Neural progenitor cell (in vitro differentiated cells): ENCODE measurements at places on chromosomes 11 and 22. TPM values are rescaled to one million over a fixed set of nuclear protein-coding genes. Genes with fewer than 3 reads are reported as not detected.

DNA sequence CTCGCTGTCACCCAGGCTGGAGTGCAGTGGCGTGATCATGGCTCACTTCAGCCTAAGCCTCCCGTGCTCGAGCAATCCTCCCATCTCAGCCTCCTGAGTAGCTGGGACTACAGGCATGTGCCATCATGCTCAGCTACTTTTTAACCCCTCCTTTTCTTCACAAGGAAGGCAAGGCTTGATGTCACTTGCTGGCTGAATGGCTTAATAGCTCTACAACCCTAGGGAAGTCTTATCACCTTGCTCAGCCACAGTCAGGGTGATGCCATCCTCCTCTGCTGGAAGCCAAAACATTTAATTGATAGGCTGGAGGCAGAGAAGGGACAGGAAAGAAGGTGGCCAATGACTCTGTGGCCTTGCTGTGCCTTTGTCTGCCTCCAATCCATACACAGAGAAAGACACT, 131.9 kb downstream of the MED15 start:
- no peak for DNase-seq

DNA sequence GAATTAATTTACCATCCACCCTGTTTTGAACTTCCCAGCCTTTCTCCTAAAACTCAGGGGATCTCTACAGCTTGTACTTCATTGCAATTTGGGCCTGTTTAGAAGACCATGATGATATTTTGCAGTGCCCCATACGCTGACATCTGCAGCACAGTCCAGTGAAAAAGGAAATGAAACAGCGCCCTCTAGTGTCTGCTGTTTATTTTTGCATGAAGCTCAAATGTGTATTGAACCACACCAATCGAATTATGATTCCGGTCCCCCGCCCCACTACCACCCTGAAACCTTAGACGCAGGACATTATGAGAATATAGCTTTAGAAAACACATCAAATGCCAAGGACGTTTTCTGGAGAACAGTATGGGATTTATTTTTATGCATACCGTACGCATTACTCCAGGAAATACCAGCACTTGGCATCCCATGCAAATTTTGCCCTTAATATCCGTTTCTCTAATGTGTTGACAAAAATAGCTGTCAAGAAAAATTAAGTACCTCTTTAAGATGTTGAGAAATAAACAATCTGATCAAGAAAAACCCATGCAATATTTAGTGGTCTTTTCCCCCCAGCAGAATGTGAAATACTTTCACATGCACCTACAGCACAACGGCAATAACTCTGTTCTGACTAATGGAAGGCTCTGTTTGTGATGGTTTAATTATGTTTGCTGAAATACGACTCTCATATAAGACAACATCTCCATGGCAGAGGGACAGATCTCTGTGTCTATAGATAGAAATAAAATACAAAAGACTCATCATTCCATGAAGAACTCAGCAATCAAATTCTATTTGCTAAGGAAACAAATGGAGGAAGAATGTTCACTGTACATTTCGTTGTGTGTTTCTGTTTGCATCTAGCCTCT, 93.9 kb downstream of the TECTA start:
- DNase-seq, result peak; percentile 74

GRCh38 chr11:62708392-62708791, 916 bp downstream of the GNG3 start:
- DNase-seq, result no peak

GRCh38 chr22:18136563-18137320, 13.2 kb upstream of the USP18 start:
- no peak for DNase-seq

Gene TNNI2
- 1.2 and 2.6 TPM in 2 replicates for total RNA-seq

Gene E2F8
- 4.9 and 5.7 TPM in 2 replicates for total RNA-seq

GRCh38 chr11:63592975-63593395, 21.2 kb downstream of the PLAAT3 start:
- DNase-seq, result peak; percentile 24

- peak; percentile 57 for DNase-seq
Measured at GRCh38 chr22:39913321-39913720, 12.4 kb downstream of the GRAP2 start.

GRCh38 chr22:17332109-17332800, 37.0 kb upstream of the CECR2 start:
- DNase-seq, result no peak

- no peak for DNase-seq
Measured at GRCh38 chr11:95544095-95544856, 245.3 kb downstream of the FAM76B start.

Gene TMEM138
- 30.7 and 37.6 TPM in 2 replicates for total RNA-seq

Gene DUSP8
- 0.09 and 0.28 TPM in 2 replicates for total RNA-seq

Gene KDELR3
- total RNA-seq, result 3.4 and 4.6 TPM in 2 replicates

DNA sequence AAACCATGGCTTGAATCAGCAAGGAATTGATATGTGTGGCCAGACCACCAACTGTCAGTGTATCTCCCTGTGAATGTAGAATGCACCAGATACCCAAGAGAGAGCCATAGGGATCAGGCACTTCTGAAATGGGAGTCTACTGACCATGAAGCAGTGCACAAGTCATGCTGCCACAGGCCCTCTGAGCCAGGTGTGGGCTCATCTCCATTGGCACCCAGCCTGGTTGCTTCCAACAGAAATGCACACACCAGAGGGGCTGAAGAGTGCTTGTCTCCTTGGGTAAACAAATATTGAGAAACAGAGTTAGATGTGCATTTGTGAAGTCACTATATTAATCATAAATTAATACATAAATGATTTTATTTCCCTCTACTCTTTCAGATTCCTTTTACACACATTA, 28.4 kb upstream of the PANX1 start:
- no peak for DNase-seq

GRCh38 chr11:31960126-31960525, 130.7 kb upstream of the RCN1 start:
- DNase-seq, result no peak

Gene ST13
- 213 and 310 TPM in 2 replicates for total RNA-seq

DNA sequence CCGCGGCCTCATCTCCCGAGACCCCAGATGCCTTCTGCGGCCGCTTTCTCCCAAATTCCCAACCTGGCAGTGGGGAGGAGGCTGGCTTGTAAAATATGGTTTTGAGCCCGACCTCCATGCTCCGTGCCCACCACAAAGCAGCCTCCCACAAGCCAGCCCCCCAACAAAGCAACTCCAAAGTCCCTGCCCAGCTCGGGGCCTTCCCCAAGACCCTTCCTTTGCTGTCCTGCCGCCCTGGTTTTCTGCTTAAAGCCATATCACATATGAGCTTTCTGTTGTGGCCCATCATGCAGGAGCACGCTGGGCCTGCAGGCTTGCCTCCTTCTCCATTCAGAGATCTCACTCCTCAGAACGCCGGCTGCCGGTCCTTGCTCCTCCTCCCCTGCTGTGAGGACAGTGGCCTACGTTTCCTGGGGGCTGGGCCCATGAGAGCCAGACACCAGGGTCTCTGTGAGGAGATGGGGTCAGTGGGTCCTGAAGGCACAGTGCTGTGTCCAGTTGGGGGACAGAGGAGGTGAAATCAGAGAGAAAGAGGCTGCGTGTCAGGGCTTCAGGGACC, 680.0 kb downstream of the BRD1 start:
- DNase-seq, result no peak

DNA sequence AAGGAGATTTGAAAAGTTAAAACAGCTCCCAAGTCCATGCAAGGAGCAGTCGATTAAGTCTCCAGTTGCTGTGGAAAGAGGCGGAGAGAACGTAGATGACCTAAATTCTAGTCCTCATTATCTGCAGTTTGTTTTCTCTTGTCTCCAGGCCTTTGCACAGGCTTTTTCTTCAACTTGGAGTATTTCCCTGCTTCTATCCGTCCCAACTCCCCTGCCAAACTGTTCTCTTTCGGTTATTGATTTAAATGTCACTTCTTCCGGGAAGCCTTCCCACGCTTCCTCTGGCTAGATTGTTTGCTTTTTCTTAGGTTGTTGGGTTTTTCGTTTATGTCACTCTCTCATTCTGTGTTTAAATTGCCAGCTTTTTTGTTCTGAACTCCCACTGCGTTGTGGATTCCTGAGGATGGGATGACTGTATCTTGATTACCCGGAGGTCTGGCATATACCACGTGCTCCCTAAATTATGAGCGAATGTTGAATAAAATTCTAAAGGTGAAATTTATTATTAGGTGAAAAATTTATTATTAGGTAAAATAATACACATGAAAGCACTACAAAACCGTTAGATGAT, 463 bp downstream of the TMEM126B start:
- peak; percentile 3 for DNase-seq

GRCh38 chr11:119047205-119047604, 9.8 kb downstream of the HYOU1 start:
- no peak for DNase-seq

- DNase-seq, result peak; percentile 50
Measured at GRCh38 chr11:89495951-89496350, 4.8 kb upstream of the NOX4 start.

- DNase-seq, result no peak
Measured at GRCh38 chr11:92811341-92811740, 158.1 kb upstream of the MTNR1B start.

Gene GAB4
- 0.07 TPM in 1 of 2 replicates, not detected in the other for total RNA-seq

Gene VPREB3
- not detected in 2 replicates for total RNA-seq

GRCh38 chr11:788953-789940, 643 bp downstream of the CEND1 start:
- no peak for DNase-seq

- peak; percentile 73 for DNase-seq
Measured at GRCh38 chr11:1453611-1454034, 33.0 kb downstream of the MOB2 start.

- peak; percentile 41 for DNase-seq
Measured at GRCh38 chr11:132559331-132560036, 972.8 kb downstream of the OPCML start.

DNA sequence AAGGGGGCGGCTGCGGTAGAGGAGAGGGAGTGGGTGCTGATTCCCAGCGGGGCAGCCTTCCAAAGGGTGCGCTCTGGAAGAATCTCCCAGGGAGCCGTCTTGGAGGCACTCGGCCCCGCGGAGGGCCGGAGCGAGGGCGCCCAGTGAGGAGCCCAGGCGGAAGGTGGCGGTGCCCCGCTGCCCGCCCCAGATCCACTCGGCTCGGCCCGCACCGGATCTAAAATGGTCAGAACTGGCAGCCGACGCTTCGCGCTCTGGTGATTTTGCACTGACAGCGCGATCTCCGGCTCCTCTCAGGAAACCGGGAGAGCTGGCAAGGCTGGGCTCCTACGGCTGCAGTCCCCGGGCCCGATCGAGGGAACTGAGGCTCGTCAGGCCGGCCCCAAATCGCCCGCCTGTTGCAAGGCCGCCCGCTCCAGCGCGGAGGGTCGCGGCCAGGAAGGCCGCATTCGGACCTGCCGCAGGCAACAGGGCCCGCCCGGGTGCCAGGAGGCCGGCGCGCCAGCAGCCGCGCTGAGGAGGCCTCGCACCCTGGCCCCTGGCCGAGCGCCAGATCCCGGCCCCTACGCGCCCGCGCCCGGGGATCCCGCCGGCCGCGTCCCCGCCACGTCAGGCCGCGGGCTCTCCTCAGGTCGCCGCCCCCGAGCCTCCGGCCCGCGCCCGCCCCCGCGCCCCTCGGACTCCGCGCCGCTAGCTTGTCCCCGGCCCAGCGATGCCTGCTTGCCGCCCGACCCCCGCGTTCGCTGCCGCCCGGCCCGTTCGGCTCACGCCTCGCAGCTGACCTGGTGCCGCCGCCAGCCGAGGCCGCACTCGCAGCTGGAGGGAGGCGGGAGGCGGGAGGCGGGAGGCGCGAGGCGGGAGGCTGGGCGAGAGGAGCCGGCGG, at the start of gene KLHL22:
Gene KLHL22, minus strand, starts transcription at position 818 of the 883 bp plus-strand sequence. CDS start 6,584 bp downstream, outside the sequence.
- DNase-seq, result no peak

Gene ARVCF
- 35.4 and 159 TPM in 2 replicates for total RNA-seq

- DNase-seq, result no peak
Measured at GRCh38 chr11:33021937-33022336, 6.3 kb downstream of the DEPDC7 start.

DNA sequence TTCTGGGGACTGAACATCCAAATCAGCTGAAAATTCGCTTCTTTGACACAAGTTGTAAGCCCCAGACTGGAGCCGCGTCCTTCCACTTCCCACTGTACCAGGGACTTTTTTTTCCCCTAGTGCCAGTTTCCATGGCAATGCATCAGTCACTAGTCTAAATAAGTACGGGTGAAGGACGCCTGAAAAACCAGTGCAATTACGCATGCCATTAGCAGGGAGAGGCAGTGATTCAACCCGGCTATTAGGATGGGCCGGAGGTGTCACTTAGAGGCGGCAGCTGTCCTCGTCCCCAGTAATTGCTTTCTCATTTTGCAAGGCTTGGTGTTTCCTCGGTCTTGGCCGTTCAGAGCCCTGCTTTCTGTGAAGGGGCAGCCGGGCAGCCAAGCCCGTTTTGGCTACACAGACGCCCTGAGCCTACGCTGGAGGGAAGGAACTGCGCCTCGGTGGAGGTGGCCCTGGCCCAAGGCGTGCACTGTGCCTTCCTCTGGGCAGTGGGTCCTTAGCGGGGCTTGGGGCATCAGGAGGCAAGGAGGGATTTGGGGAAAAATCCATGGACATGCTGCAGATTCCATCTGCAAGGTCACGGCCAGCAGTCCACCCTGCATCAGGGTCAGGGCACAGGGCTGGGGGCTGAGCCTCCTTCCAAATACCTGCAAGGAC, 319.7 kb downstream of the CTTN start:
- DNase-seq, result no peak

Gene HIRA
- total RNA-seq, result 18.9 and 25.0 TPM in 2 replicates

GRCh38 chr11:115208808-115209259, 295.4 kb downstream of the CADM1 start:
- no peak for DNase-seq

GRCh38 chr11:20081336-20081735, 78.9 kb downstream of the DBX1 start:
- no peak for DNase-seq

Gene PIH1D2
- 1.6 and 3.5 TPM in 2 replicates for total RNA-seq

GRCh38 chr11:9884601-9885000, 220.7 kb downstream of the SWAP70 start:
- DNase-seq, result no peak

GRCh38 chr22:45918459-45919370, 58.2 kb downstream of the WNT7B start:
- DNase-seq, result no peak

Gene APOC3
- total RNA-seq, result not detected in 2 replicates

GRCh38 chr22:30043161-30043560, 37.1 kb upstream of the HORMAD2 start:
- DNase-seq, result no peak

- no peak for DNase-seq
Measured at GRCh38 chr11:45388472-45388871, 102.3 kb upstream of the SYT13 start.

DNA sequence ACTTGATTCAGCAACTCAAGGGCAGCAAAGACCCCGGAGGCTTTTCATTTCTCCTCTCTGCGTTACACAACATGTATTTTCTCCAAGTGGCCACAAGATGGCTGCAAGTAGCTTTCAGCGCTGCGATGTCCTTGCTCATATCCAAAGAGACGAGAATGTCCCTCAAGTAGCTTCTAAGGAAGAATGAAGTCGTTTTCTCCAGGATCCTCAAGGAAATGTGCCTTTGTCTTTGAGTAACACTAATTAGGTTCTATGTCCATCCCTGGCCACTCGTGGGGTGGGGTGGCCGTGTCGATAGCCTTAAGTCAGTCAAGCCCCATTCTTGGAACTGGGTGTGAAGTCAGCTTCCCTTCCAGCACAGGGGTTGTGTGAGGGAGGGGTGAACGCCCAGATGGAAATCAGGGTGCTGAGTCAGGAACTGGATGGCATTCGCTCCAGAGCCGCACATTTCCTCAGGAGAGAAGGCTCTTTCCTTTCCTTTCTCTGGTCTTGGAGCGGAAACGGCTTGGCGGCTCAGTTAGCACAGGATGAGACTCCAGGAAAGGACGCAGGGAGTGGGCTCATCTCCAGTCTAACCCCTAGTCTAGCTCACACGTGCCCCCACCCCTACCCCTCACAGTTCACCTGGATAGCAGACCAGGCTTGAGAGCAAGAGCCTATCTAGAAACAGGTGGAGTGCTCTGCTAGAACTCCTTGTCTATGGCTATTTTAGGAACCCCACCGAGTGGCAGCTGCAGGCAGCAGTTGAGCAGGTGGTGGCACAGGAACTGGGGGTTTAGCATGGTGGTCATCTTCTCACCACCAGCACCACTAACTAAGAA, 44.3 kb downstream of the NNMT start:
- peak; percentile 83 for DNase-seq
